Forelimb muscle (tissue), 1 donor: ENCODE measurements at places on chromosomes 7 and 10.

GRCh38 chr7:40419806-40420205 is 285.0 kb downstream of the SUGCT start:
- DNase-seq: no peak

GRCh38 chr7:135224027-135224426 is 9.6 kb upstream of the STRA8 start:
- DNase-seq: no peak

- DNase-seq: no peak
These were observed 62.4 kb downstream of the PON1 start for GRCh38 chr7:95261895-95262415.

DNA sequence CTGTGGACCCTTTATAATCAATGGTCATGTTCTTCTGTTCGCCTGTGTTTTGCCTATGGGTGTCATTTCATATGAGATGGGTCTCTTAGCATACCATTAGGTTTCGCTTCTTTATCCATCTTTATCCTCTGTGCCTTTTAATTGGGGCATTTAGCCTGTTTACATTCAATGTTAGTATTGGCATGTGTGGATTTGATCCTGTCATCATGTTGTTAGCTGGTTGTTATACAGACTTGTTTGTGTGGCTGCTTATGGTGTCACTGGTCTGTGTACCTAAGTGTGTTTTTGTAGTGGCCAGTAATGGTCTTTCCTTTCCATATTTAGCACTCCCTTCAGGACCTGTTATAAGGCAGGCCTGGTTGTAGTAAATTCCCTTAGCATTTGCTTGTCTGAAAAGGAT is 90.3 kb downstream of the MYO3A start:
- DNase-seq: no peak

- DNase-seq: no peak
These were observed 566.4 kb downstream of the SORCS3 start for GRCh38 chr10:105207476-105207995.
